NCI-H460 (cell line): ENCODE measurements at places on chromosomes 5 and 9. TPM values are rescaled to one million over a fixed set of nuclear protein-coding genes. Genes with fewer than 3 reads are reported as not detected.

Gene GCNT1
- total RNA-seq, result 0.55 and 0.79 TPM in 2 replicates

Gene ASS1
- total RNA-seq, result 395 and 433 TPM in 2 replicates

Gene GCNT4
- 0.06 and 0.22 TPM in 2 replicates for total RNA-seq

Gene SLC45A2
- not detected in 2 replicates for total RNA-seq

Gene MEIKIN
- not detected in 2 replicates for total RNA-seq

Gene NEUROG1
- total RNA-seq, result not detected in 2 replicates

Gene TNFSF15
- not detected in 2 replicates for total RNA-seq

Gene S1PR3
- total RNA-seq, result 3.0 and 3.3 TPM in 2 replicates

GRCh38 chr5:124512952-124513632 lies 233.3 kb downstream of the ZNF608 start:
- no peak for DNase-seq

- DNase-seq, result no peak
These were observed 234.8 kb upstream of the ISL1 start for GRCh38 chr5:51148437-51148836.

GRCh38 chr9:34377404-34377746 lies 677 bp upstream of the MYORG start:
- DNase-seq, result no peak

DNA sequence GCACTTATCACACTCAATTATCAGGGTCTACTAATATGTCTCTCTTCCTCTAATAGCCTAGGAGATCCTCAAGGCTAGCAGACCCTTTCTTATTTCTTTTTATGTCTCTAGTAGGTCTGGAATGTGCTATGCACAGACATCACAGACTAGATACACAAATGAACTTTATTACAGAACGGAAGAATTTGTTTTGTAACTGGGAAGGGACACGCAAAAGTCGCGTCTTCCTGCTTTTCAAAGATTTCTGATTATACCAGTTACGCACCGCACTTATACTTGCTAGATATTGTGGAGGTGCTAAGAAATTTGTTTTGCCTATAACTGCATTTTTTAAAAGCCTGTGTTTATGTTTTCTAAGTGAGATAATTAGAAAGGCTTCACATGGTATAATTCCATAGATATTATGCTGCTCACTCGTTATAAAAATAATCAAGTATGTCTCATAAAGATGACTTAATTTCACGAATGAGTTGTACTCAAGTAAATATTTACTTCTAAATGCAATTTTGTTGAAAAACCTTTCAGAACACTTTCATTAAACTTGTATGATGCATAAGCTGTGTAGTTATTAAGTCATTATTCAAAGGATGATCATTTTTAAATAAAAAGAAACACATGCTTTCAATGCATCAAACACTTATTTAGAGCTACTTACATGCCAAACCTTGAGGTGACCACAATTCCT lies 662.6 kb downstream of the ACTL7B start:
- DNase-seq, result no peak

DNA sequence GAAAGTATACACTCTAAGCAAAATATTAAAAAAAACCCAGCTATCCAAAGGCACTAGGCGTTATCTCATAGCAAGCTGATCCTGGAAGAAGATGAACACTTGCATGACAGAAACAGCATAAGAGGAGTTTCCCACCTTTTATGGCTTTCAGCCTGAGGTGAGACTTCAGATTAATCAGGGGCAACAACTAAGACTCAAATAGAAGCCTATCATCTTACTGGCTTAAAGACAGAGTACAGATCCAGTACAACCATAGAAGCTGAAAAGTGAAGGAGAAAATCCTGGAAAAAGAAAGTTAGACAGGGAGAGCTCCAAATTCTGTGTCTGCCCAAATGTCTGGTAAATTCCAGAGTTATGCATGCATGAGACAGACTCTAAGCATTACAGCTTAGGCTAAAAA lies 360.8 kb upstream of the KCNN2 start:
- DNase-seq, result no peak

DNA sequence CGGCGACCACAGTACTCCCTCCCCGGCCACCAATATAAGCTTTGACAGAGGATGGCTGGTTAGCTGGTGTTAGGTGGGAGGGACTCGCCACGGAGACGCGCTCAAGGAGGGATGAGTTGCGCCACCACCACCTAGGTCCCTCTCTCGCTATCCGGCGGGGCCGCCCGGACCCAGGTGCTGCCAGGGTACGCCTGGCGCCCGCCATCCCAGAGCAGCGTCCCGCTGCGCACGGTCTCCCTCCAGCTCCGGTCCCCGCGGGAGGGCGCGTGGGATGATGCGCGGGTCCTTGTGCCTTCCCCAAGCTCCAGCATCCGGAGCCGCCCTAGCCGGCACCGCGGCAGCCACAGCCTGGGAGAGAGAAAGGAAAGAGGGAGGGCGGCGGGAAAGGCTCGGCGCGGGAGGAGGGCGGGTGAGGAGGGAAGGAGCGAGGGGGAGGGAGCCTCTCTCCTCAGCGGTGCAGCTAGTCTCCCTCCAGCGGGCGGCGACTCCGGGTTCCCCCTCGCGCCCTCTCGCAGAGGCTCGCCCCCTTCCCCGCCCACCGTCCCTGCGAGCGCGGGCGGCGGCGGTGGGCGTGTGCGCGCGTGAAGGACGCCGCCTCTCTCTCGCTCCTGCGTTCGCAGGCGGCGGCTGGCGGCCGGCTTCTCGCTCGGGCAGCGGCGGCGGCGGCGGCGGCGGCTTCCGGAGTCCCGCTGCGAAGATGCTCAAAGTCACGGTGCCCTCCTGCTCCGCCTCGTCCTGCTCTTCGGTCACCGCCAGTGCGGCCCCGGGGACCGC lies at the start of gene CAMK4:
Gene CAMK4 (plus strand): TSS at position 598 of the 774 bp plus-strand sequence. CDS start 100 bp downstream, at position 698.
- peak; percentile 17 for DNase-seq

DNA sequence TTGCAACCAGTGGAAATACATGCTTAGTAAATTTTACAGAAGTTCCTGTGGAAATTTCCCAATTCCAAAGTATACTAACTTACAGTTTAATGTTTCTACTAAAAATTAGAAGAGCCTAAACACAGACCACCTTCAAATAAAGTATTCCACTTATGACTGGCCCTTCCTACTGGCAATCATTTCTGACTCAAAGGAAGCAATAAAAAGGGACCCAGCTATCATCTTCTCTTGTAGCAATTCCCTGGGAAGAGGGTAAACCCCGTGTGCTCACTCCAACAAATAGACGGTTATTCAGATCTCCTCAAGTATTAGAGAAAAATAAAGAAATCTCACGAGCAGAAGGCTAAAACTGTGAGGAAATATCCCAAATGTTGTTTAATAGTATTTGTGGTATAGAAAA lies 43.3 kb downstream of the GOLPH3 start:
- DNase-seq, result no peak

DNA sequence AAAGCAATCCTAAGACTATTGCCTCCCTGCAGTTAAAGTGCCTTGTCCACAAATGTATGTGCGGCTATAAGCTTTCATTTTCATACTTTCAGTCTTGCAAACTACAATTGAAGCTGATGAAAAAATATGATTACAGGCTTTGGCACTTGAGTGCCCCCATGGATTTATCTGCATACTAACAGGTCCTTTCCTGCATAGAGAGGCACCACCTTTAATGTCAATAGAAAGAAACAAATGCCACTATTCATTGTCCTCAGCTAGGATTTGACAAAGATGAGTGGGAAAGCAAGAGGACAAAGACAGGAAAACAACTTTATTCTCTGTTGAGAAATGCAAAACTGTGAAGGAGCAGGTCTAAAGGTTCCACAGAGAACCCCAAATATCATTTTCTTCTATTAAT lies 125.7 kb upstream of the PTGER4 start:
- DNase-seq, result no peak

DNA sequence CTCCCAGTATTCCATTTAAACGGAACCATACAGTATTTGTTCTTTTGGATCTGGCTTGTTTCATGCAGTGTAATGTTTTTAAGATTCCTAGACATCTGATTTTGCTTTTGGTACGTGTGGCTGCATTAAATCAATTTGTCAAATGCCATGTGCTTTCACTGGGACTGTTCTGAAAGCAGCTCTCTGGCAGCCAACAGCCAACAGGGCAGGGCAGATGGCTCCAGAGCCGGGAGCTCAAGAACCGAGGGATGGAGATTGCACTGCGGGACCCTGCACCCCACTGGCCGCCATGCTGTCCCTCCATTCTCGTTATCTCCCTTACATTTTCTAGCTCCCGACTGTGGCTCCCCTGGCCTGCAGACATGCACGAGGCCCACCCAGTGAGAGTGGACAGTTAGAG lies 33.4 kb upstream of the AIF1L start:
- no peak for DNase-seq

DNA sequence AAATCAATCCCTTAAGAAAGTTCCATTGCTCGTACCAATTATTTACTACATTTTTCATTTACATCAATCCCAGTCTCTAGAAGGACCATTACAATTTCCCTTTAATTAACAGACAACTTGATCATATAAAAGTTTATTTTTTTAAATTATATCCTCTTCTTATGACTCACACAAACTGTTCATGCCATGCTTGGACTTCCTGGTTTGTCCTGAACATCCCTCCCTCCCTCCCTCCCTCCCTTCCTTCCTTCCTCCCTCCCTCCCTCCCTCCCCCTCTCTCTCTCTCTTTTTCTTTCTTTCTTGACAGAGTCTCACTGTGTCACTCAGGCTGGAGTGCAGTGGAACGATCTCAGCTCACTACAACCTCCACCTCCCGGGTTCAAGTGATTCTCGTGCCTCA lies 11.6 kb upstream of the CLTB start:
- no peak for DNase-seq

- no peak for DNase-seq
These were observed 75.3 kb upstream of the TBCA start for GRCh38 chr5:77851176-77852067.

- no peak for DNase-seq
These were observed 110.4 kb upstream of the GRHPR start for GRCh38 chr9:37311938-37312708.

GRCh38 chr5:76495870-76496269 lies 92.8 kb downstream of the IQGAP2 start:
- no peak for DNase-seq

DNA sequence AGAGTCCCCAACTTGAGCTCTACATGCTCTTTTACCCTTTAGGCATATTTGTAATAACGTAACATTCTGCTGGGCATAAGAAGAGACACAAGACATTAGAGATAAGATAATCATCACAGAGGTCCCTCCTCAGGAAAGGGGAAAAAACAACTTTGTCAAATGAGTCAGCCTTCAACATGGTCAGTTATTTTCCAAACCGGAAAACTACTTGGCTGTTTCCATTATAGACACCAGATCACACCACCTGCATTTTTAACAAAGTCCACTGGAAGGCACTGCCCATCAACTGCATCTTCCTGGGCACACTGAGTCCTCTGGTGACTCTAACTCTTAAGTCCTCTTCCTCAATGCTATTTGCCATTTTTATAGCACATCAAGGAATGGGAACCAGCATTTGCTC lies 221.8 kb downstream of the FAM114A2 start:
- DNase-seq, result no peak

DNA sequence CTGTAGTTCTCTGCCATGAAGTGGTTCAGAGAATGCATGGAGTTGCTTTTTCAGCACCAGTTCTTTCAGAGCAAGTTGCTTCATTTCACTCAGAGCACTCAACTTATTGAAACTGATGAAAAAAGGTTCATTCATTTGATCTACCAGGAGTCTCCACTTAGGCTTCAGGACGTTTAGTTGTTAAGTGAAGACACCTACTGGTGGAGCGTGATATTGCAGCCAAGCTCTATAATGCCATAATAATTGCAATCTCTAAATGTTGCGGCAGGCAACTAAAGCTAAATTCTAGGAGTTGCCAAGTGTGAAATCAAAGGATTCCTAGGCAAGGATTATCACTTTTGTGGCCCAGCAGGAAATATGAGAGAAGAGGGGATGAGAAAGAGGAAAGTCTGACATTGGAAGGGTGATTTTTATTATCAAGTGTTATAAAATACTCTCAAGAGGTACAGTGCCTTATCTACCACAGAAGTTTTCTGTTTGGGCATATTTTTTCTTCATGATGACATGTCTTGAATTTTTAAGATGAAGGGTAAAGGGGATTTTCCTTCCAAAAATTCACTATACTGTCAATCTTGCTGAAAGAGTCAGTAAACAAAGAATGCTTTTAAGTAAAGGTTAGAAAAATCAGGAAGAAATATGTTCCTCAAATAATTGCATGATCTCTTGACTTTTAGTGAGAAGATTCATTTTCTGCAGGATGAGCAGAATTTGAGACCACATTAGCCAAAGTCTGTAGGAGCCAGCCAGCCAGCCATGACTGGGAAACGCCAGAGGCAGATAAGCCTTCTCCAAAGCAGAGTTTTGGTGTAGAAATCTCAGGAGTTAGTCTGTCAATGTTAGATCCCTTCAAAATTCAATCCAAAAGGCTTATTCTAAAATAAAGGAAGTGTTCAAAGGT lies 83.4 kb downstream of the SH3PXD2B start:
- DNase-seq, result peak; percentile 16

GRCh38 chr9:24545847-24546522 lies at the start of gene IZUMO3:
Gene IZUMO3, minus strand, starts transcription at chr9:24545897. Its CDS starts 248 bp downstream, at chr9:24545649.
- DNase-seq, result no peak

DNA sequence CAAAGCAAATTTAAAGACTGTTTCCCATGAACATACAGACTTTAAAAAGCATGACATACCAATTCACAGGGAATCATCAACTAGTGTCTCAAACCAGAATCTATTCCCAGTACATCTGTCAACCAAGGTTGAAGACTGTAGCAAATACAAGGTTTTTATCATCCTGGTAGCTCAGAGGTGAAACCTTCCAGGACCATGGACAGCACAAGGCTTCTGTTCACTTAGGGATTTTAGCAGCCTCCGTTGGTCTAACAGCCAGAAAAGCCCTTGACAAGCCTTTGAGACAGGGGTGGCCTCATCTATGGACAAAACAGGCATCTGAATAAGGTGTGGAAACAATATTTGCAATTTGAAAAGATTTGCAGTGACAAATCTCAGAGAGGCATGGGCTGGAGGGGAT lies 119.0 kb downstream of the TRIM32 start:
- peak; percentile 8 for DNase-seq

DNA sequence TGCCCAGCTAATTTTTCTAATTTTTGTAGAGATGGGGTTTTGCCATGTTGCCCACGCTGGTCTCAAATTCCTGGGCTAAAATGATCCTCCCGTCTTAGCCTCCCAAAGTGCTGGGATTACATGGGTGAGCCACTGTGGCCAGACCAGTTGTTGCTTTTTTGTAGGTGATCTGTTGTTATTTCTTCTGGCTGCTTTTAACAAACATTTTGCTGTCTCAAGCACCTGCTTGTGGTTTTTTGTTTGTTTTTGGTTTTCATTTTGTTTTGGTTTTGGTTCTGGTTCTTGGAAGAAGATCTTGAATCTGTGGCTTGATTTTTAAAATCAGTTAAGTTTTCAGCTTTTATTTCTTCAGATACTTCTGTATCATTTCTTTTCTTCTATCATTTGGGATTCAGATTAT lies 21.1 kb downstream of the ERCC6L2 start:
- no peak for DNase-seq
